ENCODE measurements at places on chromosomes 16 and 17.

- DNase-seq, result no peak
Observed at GRCh38 chr17:32933881-32934280, 5.9 kb downstream of the TMEM98 start.

GRCh38 chr16:67084345-67085028 lies 25.3 kb upstream of the PHAF1 start:
- no peak for DNase-seq

- DNase-seq, result no peak
Observed at GRCh38 chr16:78249832-78250231, 150.4 kb downstream of the WWOX start.

- no peak for DNase-seq
Observed at GRCh38 chr17:21545064-21545463, 147.3 kb upstream of the KCNJ18 start.

DNA sequence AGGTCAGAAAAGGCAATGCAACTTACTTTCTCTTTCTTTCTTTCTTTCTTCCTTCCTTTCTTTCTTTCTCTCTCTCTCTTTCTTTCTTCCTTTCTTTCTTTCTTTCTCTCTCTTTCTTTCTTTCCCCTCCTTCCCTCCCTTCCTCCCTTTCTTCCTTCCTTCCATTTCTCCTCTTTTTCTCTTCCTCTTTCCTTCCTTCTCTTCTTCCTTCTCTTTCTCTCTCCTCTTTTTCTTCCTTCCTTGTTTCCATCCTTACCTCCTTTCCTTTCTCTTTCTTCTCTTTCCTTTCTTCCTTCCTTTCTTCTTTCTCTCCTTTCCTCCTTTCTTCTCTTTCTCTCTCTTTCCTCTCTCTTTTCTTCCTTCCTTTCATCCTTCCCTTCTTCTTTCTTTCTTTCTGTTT lies 819.8 kb upstream of the SOX9 start:
- DNase-seq, result no peak

DNA sequence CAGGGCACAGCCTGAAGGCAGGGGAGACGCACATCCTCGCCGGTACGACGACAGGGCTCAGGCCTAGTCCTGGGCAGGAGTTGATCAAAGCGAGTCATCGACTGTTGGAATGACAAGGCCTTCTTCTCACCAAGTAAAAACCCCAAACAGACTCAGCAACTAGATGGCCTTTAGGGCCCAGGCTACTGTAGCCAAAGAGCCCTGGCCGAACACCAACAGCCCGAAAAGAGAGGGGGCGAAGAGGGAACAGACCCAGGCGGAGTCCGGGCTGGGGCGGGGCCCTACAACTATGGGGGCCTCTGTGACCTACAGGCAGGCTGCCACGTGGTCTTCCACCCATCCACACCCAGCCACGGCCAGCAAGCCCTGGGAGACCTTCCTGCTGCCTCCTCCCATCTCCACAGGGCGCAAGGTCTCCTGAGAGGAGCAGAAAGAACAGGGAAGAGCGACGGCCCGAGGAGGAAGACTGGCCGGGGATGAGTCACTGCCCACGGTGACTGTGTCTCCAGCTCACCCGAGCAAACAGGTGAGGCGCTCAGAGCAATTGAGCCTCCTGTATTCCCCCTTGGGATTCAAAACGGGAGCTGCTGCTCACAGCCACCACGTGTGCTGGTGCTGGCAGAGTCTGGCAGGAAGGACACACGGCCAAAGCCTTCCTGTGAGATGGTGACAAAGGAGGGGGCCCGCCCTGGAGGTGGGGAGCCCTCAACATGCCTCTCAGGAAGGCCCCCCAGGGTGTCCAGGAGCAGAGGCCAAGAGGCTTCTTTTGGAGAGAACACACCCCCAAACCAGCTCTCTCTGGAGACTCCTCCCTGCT lies 17.7 kb downstream of the SLC16A3 start:
- DNase-seq, result no peak

DNA sequence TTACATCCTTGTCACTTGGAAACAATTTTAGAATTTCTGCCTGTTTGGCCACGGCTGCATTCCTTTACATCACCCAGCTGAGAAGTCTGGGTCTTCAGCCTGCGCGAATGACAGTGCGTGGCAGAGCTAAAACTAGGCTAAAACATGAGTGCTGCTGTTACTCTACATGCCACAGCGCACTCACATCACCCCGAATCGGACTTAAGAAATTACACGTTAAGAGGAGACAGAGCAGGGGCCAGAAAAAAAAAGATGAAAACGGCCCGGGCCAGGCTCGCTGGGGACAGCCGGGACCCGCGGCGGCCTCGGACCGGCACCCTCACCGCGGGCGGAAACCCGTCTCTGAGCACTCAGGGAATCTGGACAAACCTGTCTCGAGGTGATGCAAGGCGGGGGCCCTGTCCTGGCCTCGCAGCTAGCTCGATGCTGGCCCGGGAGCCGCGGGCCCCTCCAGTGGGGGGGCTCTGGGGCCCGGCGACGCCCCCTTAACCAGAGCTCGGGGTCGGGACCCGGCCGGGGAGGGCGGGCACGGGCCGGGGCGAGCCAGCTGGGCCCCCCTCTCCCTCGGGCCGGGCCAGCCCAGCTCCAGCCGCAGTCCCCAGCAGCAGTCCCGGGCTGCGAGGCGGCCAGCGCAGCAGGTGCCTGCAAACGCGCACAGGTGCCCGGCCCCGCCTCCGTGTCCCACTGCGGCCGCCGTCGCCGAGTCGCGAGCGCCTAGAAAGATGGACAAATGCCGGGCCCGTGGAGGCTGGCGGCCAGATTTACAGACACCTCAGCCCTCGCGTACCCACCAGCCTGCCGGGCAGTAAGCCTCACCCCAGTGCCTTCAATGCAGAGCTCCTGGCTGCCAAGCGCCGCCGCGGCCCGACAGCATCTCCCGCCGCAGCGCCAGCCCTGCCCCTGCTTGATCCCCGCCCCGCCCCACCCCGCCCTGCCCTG lies at the start of gene AKTIP:
TSS of gene AKTIP (minus strand) at position 879 of the 939 bp plus-strand sequence. CDS start 2,950 bp downstream, outside the sequence.
- DNase-seq, result peak; percentile 24

GRCh38 chr17:49739641-49740271 lies 24.2 kb downstream of the FAM117A start:
- no peak for DNase-seq

- DNase-seq, result peak; percentile 84
Observed at GRCh38 chr17:81097134-81097942, 62.4 kb downstream of the BAIAP2 start.

DNA sequence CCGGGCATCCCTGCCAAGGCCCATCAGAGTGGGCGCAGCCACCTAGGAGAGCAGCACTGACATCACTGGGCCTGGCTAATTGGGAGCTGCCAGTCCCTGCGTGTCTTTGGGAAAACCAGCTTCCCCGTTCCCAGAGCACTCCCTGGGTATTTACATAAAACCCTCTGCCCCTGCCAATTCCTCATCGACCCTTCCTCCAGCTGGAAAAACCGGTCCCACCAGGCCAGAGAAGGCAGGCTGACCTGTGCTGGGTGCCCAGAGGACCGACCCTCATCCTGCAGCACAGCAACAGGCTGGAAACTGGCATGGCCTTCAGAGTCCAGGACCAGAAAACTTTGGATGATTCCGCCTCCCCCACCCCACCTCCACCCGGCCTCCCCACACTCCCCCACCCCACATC lies 8.2 kb upstream of the FOXN1 start:
- DNase-seq, result no peak

- DNase-seq, result peak; percentile 24
Observed at GRCh38 chr17:66304304-66305174, 2.1 kb downstream of the PRKCA start.

DNA sequence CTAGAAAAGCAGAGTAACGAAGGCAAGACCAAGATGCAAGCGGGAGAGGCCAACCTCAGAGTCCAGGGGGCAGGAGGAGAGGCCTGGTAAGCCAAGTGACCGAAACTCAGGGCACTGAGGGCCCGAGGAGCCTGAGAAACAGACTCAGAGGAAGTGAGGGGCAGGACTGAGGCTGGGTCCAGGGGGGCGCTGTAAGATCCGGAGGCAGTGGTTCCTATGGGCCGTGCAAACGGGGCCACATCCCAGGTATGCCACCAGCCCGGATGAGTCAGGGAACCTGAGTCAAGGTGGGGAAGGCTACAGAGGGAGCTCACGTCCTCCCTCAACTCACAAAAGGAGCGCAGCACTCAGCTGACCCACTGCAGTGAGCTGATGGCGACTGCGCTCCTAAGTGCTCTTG lies 8.3 kb downstream of the ZDHHC7 start:
- no peak for DNase-seq

DNA sequence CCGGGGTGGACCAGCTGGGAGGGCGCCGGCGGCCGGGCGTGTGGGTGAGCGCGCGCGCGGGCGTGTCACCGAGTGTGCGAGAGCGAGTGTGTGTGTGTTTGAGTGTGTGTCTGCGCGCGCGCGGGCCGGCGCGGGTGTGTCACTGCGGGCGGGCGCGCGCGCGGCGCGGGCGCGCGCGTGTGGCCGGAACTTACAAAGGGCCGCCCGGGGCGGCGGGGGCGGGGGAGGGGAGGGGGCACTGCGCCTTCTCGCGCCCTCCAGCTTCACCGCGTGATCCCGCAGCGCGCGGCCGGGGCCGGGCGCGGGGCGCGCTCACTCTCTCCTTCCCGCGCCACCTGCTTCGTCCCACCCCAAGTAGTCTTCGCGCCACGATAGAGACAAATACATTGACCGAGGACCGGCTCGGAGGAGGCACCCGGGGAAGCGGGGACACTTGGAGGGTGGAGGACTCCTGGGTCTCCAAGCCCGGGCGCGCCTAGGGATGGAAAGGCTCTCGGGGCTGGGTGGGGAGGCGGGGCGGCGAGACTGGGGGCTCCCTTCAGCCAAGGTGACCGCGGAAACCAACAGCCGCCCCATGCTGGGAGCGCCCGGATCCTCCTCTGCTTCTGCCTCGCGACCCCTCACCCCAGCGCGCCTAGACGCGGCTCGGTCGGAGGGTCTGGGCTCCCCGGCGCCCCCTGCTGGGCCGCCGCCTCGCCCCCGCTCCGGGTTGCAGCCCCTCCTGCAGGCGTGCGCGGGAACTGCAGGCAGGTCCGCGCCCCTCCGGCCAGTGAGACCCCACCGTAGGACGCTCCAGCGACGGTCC lies at the start of gene SRCIN1:
TSS of gene SRCIN1 (minus strand) at position 112 of the 805 bp plus-strand sequence. CDS start 247 bp downstream, outside the sequence.
- peak; percentile 72 for DNase-seq

DNA sequence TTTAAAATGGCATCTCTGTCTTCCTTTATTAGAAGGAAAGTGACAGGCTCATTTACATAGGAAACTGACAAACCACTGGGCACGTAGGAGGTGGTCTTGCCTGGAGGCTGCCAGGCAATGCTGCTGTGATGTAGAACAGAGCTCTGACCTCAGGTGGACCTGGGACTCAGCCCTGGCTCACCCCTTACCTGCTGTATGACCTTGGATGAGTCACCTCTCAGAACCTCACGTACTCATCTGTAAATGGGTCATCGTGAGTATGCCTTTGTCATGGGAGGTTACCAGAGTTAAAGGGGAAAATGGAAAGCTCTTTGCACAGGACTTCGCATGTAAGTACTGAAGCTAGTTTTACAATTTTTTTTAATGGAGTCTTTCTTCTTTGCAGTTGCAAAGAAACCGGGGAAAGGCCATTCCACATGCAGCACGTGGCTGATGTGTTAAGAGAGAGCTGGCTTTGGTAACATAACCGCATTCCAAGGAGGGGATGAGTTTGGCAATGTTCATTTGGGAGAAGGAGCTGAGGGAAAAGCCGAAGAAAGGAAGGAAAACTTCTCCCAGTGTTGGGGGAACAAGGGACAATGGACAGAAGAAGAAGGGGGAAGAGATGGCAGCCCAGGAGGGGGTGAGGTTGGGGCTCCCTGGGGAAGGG lies 37.4 kb upstream of the LONP2 start:
- DNase-seq, result no peak

- no peak for DNase-seq
Observed at GRCh38 chr17:72989074-72989610, 103.3 kb downstream of the SLC39A11 start.

DNA sequence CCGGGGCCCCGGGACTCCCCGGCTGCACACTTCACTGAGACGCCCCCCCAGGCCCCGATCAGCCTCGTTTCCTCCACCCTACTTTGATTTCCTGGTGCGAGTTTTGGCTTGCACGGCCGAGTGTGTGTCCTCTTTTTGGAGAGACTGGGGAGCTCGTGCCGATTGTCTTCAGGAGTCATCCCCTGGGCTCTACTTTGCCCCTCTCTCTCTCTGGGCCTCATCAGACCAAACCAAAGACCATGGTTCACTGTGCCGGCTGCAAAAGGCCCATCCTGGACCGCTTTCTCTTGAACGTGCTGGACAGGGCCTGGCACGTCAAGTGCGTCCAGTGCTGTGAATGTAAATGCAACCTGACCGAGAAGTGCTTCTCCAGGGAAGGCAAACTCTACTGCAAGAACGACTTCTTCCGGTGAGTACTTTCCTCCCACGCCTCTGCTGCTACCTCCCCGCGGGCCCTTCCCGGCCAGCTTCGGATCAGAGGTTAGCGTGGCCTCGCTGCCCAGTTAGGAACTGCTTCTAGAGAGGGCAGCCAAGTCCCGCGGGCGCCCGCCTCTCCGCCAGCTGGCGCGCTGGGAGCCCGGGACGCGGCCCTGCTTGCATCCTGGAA lies 787 bp downstream of the LHX1 start:
- no peak for DNase-seq
